NCI-H1436 treated with DMSO at 0.1 percent for 48 hours (cell line): ENCODE measurements at places on chromosomes 7 and 10.

GRCh38 chr7:58086461-58086860, 636.5 kb downstream of the ZNF716 start:
- DNase-seq = no peak

DNA sequence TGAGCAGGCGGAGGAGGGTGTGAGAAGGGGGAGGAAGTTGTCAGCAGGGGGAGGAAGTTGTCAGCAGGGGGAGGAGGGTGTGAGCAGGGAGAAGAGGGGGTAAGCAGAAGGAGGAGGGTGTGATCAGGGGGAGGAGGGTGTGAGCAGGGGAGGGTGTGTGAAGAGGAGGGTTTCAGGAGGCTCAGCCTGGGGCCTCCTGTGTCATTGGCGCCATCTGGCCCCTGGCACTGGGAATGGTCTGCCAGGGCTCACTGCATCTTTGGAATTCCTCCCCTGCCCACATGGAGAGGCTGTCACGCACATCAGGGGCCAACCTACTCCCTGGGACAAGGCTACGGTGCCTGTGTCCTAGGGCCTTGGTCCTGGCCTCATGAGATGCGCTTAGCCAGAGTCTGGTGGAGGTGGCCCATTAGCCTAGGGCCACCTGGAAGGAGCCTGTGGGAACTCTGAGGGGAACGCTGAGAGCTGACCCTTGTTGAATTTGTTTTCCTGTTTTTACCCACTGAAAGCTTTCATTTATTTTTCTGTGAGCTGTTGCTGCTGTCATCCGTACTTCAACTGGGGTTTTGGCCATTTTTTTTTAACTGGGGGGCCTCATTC, 18.0 kb downstream of the CAMK2B start:
- DNase-seq = no peak

DNA sequence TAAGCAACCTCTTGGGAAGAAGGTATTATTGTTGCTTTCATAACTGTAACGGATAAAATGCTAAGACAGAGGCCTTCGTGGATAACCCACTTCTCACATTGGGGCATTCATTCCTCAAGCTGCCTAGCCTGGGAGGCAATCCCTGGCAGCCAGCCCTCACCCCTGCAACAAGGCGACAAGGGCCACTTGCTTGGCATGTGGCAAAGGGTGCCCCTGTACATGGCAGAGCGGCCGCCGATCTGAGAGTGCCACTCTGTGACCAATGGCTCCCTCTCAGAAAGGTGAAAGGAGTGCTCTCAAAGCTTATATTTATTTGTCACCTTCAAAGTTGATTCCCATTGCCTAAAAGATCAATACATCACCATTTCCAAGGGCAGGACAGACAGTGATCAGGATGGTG, 31.9 kb downstream of the EBF3 start:
- no peak for DNase-seq

- no peak for DNase-seq
Measured at GRCh38 chr10:130227883-130228282, 91.7 kb downstream of the GLRX3 start.

- no peak for DNase-seq
Measured at GRCh38 chr10:30557884-30558283, 71.7 kb downstream of the LYZL2 start.

DNA sequence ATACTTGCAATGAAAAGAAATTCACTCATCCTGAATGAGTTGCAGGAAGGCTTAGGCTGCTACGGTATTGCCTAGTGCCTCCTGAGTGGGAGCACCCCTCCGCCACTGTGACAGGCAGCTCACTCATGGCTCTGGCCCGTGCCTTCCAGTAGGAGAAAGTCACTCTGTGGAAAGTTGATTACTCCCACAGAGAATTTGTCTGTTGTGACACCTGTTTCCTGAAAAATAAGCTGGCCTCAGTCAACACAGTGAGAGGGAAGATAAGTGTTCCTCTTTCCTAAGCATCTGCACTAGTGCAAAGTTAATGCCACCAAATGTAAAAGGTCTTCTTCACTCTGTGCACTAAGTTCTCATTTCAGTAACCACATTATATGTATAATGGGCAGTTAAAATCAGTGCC, 158.8 kb upstream of the INHBA start:
- DNase-seq = no peak

DNA sequence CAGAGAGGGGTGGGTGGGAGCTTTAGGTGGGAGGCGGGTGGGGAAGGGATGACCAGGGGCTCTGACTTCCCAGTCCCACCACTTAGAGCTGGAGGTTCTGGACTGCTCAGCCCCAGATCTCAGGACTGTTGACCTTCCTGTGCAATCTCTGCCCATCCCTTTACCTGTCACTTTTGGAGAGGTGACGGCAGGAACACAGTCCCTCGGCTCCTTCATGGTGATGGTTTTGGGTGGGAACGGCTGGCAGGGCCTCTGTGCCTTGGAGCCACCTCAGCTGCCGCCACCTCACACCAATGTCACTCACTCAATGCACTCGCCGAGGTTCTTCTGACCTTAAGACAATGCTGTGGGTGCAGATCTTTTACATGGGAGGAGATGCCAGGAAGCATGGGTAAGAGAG, 49.0 kb downstream of the TMEM270 start:
- DNase-seq = no peak

DNA sequence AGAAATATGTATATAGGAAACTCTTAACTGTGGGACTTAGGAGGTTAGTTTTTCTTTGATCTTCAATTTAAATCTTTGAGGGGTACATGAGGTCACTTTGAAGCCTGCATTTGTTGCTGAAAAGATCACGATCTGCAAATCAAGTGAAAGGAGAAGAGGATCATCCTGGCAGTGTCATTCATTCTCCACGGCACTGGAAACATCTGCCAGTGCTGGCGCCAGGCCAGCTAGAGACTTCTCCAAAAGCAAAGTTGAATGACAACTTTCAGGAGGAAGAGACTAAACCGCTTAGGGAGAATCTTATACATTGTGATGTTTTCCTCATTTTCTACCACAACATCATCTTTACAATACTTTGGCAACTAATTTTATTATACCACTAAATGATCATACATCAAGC, 42.5 kb downstream of the MRC1 start:
- DNase-seq = no peak

DNA sequence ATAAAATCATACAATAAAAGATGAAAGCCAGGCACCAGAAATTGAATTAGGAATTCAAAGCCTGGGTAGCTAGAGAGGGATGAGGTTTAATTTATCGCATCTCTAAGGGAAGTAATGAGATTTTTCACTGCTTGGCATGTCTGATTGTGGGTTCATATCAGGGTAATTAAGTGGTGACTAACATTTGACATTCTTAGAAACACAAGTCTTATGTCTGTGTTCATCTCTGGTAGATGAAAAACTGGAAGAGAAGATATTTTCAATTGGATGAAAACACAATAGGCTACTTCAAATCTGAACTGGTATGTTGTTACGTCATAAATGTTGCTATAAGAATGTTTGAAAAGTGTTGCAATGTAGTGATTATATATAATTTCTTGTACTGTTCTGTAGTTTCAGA, 36.8 kb upstream of the ARMS2 start:
- DNase-seq = no peak

- no peak for DNase-seq
Measured at GRCh38 chr7:85750454-85750949, 563.6 kb upstream of the SEMA3D start.

DNA sequence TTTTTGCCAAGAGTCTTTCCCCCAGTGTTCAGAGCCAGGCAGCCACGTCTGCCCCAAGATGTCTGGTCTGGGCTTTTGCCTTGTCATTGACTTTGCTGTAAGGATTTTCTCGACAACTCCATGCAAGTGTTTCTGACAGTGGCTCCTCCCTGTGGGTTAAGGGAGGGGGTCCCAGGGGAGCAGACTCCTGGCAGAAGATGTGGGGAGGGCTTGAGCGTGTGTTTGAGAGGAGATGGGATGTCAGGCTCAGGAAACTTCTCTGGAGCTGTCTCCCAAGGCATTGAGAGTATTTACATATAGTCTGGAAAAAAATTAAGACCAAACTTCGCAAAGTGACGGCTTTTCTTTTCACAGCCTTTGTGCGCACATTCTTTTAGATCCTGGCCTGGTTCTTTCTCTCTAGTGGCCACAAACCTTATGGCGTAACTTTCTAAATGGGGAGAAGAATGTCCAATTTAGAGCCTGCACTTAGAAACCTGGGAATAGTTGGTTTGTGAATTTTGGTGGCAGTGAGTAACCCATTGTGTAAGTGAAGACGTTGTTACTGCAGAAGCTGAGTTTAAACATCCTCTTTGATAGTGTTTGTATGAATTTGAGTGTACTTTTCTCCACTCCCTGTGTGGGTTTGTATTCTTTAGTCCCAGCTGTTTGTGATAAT, 201.5 kb downstream of the LRMDA start:
- DNase-seq = no peak

DNA sequence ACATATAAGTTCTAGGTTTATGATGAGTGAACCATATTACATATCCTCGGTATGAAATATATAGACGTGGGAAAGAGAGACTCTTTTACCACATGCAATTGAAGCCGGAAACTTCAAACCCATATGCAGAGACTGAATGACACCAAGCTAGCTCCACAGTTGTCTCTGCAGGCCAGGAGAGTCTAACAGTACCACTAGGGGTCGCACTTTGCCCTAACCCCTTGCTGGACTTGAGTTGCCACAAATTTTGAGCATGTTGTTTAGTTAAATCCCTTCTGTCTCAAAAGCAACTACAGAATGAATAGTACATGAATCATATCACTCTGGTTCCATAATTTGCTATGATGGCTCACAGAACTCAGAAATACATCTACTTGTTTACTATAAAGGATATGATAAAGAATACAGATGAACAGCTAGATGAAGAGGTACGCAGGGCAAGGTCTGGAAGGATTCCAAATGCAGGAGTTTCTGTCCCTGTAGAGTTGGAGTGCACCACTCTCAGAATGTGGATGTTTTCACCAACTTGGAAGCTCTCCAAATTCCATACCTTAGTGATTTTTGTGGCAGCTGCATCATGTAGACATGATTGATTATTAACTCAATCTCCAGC, 112.4 kb upstream of the YAE1 start:
- no peak for DNase-seq

DNA sequence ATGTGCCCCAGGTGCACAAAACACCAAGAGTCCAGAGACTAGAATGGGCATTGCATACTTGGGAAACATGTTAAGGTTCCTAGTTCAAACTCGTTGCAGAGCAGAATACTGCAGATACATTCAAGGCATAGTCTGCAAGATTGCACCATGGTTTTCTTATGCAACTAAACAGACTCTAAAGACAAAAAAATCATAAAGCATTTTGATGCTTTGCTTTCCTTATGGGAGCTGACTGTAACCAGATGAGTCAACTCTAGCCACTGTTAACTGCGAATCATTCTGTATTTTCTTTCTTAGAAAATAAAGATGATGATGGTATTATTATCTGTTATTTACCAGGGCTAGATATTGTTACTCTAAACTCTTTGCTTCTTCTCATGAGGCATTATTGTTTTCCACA, 19.7 kb downstream of the TRUB1 start:
- DNase-seq = no peak

GRCh38 chr10:112811741-112812551, 138.1 kb upstream of the TCF7L2 start:
- no peak for DNase-seq

DNA sequence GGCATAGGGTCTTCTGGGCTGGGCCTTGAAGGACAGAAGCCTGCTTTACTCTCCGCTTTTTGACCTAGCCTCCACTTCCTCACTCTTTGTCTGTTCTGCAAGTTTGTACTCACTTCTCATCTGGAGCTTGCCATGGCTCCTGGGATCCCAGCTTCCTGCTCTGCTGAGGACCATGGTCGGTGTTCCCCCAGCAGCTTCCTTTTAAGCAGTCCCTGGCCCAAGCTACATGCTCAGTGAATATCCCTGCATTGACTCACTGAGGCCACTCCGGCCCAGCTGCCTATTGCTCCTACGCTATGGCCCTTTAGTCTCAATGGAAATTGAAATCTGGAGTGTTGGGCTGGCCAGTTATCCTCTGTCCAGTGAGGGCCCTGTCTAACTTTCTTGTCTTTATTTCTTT, 427.7 kb downstream of the RPS24 start:
- DNase-seq = no peak

GRCh38 chr10:112950714-112951358, 789 bp downstream of the TCF7L2 start:
- DNase-seq = no peak

GRCh38 chr10:124827474-124827873, 25.9 kb downstream of the ABRAXAS2 start:
- DNase-seq = no peak

GRCh38 chr7:35003679-35004303, 33.5 kb downstream of the DPY19L1 start:
- peak; percentile 90 for DNase-seq

- DNase-seq = no peak
Measured at GRCh38 chr7:130087364-130087763, 17.0 kb downstream of the KLHDC10 start.

DNA sequence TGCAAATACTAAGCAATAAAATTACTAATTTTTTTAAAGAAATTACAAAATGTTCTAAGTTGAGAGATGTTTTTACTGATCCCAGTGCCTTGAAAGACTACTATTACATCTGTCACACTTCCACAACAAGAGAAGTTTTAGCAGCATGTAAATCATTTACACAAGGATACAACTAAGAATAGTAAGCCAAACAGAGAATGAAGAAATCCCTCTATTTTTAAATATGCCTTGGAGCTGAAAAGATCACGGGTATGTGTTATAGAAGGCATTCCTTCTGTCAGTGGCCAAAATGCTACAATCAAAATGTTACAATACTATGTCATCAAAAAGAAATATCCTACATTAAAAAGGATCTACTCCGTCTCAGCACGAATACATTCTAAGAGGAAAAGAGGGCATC, 52.6 kb downstream of the LARP4B start:
- no peak for DNase-seq

- DNase-seq = no peak
Measured at GRCh38 chr10:92848037-92848440, 281 bp upstream of the EXOC6 start.

GRCh38 chr10:1255600-1256431, 199.6 kb downstream of the WDR37 start:
- no peak for DNase-seq

DNA sequence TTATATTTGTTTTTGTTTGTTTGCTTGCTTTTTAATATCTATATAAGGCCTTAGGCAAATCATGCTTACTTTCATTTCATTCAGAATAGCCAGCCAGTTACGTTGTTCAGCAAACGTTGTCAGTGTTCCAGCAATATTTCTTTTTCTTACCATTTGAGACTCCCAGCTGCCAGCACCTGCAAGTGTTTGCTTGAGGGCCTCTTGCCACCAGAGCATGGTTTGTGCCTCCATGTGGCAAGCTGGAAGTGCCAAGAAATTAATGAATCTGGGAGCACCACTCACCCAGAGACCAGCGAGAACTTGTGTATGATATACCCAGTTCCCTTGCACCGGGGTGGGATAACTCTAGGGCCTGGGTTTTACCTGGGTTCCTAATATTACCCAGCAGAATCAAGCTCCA, 177.1 kb upstream of the CSTF2T start:
- DNase-seq = no peak

- no peak for DNase-seq
Measured at GRCh38 chr7:133815611-133816210, 311.4 kb upstream of the LRGUK start.

- no peak for DNase-seq
Measured at GRCh38 chr10:17178006-17178405, 23.5 kb downstream of the TRDMT1 start.

- peak; percentile 1 for DNase-seq
Measured at GRCh38 chr7:6167587-6168476, 104.6 kb downstream of the CYTH3 start.

GRCh38 chr7:155710031-155710430, 65.6 kb downstream of the RBM33 start:
- DNase-seq = no peak
